Activated CD4-positive, alpha-beta T cell treated with anti-CD3 and anti-CD28 coated beads, Interleukin-2, amount 50 U/mL, for 48 hours (primary cell): ENCODE measurements at places on chromosomes 5 and 9.

DNA sequence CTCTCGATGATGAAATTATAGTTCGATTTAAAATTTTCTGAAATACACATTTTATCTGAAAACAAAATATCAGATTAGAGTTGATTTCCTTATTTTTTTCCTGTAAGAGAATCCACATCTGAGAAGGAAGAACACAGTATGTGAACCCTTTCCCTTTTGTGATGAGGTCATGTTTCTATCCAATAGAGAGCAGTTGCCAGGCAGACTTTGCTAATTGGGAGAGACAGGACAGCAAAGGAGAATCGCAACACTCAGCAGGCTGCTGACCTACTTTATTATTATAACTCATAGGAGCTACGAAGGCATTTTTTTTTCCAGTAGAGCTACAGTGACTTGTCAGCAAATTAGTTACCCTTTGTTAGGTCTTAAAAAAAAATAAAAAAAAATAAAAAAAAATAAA lies 242.1 kb downstream of the HCN1 start:
- no peak for DNase-seq

DNA sequence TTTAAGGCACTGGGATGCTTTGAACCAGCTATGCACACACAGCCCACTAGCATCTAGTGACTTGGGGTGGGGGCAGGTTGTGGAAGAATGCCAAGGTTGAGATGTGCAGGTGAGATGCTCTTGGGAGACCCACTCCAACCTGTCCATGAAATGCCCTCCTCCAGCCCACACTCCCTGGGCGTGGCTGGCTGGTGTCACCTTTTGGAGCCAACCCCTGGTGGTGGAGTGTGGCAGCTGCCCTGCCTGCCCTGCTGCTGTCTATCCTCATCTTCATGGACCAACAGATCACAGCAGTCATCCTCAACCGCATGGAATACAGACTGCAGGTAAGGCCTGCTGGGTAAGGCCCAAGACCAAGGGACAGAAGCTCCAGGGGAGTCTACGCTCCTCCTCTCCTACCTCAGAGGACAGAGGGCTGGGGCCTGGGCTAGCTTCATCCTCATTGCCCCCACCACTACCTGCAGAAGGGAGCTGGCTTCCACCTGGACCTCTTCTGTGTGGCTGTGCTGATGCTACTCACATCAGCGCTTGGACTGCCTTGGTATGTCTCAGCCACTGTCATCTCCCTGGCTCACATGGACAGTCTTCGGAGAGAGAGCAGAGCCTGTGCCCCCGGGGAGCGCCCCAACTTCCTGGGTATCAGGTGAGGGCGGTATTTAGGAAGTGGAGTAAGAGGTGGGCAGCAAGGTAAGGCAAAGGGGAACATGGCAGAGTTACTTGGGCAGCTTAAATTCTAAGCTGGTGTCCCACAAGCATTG lies 7.4 kb downstream of the SLC4A9 start:
- no peak for DNase-seq

DNA sequence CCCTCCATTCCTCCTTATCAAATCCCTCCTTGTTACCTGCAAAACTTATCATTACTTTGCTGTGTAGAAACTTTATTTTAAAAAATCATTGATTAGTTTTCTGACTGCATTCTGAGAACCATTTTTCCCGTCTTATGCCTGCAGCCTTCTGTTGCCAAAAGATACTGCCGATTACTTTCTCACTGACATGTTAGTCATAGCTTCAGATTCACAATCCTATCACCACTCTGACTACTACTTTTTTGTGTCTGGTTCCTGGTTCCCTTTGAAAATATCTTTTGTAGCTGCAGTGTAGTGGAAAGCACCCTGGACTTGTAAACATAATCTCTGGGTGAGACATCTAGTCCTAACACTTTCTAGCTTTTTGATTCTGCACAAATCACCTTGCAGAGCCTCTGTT lies 71.7 kb downstream of the NR2F1 start:
- DNase-seq = no peak

GRCh38 chr9:21744841-21745240 lies 57.6 kb upstream of the MTAP start:
- no peak for DNase-seq

- DNase-seq = no peak
These were observed 265.8 kb downstream of the SLF1 start for GRCh38 chr5:94884311-94884710.

DNA sequence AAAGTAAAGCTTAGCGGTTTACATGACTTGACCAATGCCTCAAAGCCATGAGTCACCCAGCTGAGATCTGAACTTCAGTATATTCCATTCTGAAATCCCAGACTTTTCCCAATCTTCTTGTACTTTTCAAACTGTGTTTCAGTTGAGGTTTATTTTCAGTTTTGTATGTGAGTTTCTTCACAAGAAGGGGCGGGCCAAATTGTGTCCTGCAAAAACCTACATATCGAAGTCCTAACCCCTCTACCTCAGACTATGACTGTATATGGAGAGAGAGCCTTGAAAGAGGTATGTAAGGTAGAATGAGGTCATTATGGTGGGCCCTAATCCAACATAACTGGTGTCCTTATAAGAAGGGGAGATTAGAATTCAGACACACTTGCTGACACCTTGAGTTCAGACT lies 666 bp upstream of the TLR4 start:
- no peak for DNase-seq

- no peak for DNase-seq
These were observed 580.8 kb downstream of the ACTL7B start for GRCh38 chr9:108274971-108275370.

GRCh38 chr5:172074896-172075295 lies 68.5 kb upstream of the FBXW11 start:
- no peak for DNase-seq

GRCh38 chr9:112032009-112032408 lies 135.4 kb downstream of the UGCG start:
- DNase-seq = no peak

GRCh38 chr9:8365466-8366160 lies 566.0 kb upstream of the DMAC1 start:
- DNase-seq = no peak

- no peak for DNase-seq
These were observed 13.8 kb upstream of the CDC23 start for GRCh38 chr5:138226910-138227309.

DNA sequence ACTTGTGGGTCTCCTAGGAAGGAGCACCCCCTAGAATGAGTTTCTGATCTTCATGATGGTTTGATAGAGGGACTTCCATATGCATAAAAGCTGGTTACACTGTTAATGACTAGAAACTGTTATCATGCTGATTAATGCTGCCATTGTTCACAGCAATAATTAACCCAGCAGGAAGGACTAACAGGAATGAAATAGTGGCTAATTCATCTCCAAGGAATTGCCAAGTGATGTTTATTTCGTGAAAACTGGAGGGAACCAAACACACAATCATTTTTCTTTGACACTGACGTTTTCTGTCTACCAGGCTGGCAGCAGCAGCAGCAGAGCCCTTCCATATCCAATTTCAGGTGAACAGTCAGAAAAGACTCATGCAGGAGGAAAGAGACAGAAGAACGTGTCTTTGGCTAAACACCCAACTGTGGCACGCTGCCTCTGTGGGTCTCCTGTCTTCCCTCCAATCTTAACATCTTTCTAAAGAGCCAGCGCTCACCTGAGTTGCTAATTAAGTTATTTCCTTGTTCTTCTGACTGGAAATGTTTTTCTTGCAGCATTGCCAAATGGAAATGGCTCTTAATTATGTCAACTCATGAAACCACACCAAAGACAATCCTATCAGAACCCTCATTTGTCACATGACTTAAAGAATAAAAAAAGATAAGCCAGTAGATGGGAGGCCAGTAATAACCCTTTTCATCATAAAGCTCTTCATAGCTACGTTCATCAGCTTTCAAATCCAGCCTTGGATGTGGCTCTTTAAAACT lies 181.5 kb downstream of the SLIT3 start:
- DNase-seq = no peak

GRCh38 chr9:121857928-121858327 lies 206.5 kb downstream of the DAB2IP start:
- DNase-seq = no peak

DNA sequence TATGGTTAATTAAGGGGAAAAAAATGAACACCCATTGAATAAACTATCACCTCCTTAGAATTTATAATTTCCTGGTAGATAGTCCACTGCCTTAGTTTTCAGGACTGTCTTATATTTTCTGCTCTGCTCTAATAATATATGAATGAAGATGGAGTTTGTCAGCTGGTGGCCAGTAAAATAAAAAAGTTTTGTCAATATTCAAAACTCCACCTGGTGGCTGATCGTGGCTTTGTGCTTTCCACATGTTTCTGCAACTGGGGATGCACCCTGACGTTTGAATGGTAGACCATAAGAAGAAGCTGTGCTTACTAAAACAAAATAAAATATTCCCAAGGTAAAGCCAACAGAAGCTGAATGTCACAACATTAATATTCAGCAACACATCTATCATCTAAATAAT lies 286.6 kb upstream of the IZUMO3 start:
- DNase-seq = no peak

GRCh38 chr5:179342577-179342976 lies 2.7 kb downstream of the ADAMTS2 start:
- DNase-seq = no peak

GRCh38 chr5:61137835-61138234 lies 24.4 kb downstream of the SMIM15 start:
- no peak for DNase-seq

GRCh38 chr5:155089643-155090042 lies 76.1 kb downstream of the KIF4B start:
- DNase-seq = no peak

- DNase-seq = no peak
These were observed 75.9 kb downstream of the TENT4A start for GRCh38 chr5:6788956-6789649.

- DNase-seq = no peak
These were observed 179.3 kb downstream of the HINT1 start for GRCh38 chr5:130985776-130986175.

GRCh38 chr5:145203193-145203592 lies 631.9 kb downstream of the PRELID2 start:
- no peak for DNase-seq

GRCh38 chr9:98409719-98410118 lies 154.3 kb upstream of the TBC1D2 start:
- no peak for DNase-seq

- no peak for DNase-seq
These were observed 52.4 kb downstream of the SLC44A1 start for GRCh38 chr9:105296877-105297287.

DNA sequence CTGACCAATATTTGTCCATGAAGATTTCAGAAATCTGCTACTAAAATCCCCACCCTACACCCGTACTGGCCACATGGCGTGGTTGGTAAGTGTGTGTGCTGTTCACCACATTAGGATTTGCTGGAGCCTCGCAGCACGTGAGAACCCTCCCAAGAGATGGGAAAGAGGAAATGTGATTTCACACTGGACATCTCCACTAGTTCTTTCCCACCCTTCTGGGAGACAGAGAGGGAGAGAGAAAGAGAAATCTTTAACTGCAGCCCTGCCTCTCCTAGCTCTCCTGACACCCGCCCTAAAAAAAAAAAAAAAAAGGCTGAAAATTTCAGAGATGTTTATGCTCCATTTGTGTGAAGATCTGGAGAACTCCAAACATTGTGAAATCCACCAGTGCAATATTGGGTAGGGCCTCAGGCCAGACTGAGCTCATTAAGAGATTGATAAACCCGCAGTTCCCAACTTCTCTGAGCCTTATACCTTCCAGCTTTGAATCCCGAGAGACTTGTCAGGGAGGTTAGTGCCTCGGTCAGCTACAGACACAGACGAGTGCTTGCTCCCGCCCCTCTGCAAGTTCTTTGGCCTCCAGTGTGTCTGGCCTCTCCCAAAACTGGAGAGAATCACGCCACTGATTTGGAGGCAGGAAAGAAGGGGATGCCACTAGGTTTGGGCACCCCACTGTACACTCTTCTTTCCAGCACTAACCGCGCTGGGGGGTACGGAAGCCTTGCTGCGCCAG lies 1.9 kb downstream of the SPRY4 start:
- no peak for DNase-seq

- DNase-seq = no peak
These were observed 155.1 kb upstream of the ZNF462 start for GRCh38 chr9:106707738-106708474.

- DNase-seq = no peak
These were observed 500.7 kb downstream of the TLE4 start for GRCh38 chr9:80072451-80072850.

GRCh38 chr9:79431019-79431679 lies 140.6 kb upstream of the TLE4 start:
- no peak for DNase-seq

DNA sequence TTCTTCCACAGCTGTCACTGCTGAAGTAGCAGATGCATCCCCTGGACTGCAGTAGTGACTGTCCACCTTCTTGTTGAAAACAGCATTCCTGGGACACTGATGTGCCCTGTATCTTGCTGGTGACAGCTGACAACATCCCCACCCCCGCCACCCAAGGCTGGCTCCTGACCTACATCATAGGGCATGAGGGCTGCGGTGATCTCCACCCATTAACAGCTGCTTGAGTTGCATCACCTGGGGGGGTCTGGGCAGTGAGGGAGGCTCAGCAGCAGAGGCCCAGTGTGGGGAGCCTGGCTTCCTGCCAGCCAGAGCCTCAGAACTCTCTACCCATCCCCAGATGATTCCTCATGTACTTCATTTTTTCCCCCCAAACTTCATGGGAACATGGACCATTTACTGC lies 4.1 kb downstream of the PRUNE2 start:
- DNase-seq = no peak

DNA sequence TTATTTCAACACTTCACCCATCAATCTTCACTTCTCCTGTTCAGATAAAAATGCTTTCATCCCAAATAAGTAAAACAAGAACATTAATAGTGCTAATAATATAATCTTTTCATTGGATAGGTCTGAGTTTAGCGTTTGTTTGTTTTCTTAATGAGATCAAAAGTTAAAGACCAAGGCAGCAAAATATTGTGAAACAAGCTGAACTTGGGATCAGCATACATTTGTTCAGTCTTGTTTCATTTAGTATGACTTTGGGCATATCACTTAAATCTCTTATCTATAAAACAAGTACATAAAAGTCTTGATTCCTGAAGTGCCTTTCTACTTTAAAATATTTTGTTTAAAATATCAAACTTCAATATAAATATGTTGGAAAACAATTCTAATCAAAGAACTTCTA lies 13.4 kb upstream of the SNX24 start:
- no peak for DNase-seq

DNA sequence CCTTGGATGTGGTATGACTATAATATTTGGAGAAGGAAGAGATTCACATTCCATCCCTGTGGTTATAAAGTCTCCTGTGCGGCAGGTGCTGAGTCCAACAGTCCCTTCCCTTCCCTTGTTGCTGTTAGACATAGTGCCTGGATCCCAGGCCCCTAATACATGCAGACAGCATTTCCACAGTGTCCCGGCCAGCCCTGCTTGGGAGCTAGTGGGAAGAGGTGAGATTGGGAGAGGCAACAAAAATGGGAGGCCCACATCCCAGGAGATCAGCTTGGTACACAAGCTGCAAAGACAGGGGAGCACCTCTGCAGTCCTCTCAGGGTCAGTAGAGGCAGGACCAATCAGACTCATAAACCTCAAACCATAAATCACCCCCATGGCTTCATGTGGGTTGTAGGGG lies 3.3 kb upstream of the NEURL1B start:
- no peak for DNase-seq

GRCh38 chr9:126131066-126132010 lies 195.3 kb upstream of the MVB12B start:
- no peak for DNase-seq

GRCh38 chr5:123444016-123444415 lies 20.8 kb upstream of the CEP120 start:
- DNase-seq = no peak

GRCh38 chr9:34456746-34457145 lies 1.6 kb downstream of the FAM219A start:
- no peak for DNase-seq

- no peak for DNase-seq
These were observed 51.0 kb downstream of the IARS1 start for GRCh38 chr9:92242260-92243136.

GRCh38 chr9:33619666-33620404 lies 95.8 kb downstream of the ANKRD18B start:
- no peak for DNase-seq
